ENCODE measurements at places on chromosomes 7 and 10.

- DNase-seq: no peak
Measured at GRCh38 chr10:128530301-128530700, 404.1 kb upstream of the MKI67 start.

DNA sequence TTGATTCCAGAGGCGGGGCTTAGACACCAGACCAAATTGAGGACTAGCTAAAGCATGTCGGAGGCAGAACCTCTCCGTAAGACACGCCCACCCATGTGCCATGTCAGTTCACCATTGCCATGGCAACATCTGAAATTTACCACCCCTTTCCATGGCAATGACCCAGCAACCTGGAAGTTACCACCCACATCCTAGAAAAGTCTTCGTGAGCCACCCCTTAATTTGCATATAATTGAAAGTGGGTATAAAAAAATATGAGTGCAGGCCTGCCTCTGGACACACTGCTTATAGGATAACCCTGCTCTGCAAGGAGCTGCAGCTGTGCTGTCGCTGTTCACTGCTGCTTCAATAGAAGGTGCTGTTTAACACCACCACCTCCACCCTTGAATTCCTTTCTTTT, 28.0 kb downstream of the TMEM270 start:
- DNase-seq: no peak

GRCh38 chr7:105678811-105679495, 97.7 kb upstream of the EFCAB10 start:
- DNase-seq: no peak

GRCh38 chr10:5694573-5694972, 9.9 kb downstream of the TASOR2 start:
- no peak for DNase-seq

DNA sequence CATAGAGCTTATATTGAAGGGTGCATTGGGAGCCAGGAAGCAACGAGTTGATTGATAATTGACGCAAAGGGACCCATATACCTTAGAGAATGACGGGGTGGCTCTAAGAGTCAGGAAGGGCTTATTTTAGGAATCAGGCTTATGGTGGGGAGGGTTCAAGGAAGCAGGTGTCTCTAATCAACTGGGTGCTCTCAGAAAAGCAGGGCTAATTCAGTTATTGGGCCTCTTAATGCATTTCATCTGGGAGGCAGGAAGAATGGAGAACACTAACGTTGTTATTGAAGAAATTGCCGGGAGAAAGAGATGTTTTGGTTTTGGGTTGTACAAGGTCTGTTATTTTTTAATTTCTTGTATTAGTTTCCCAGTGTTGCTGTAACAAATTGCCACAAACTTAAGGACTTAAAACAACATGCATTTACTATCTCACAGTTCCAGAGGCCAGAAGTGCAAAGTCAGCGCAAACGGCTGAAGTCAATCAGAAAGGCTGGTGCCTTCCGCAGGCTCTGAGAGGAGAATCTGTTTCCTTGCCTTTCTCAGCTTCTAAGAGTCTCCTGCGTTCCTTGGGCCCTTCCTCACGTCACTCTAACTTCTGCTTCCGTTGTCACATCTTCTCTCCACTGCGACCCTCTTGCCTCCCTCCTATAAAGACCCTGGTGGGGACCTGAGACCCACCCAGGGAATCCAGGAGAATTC, 328.4 kb upstream of the C7orf33 start:
- DNase-seq: no peak

All from epithelial cell of prostate (primary cell).